ENCODE measurements at places on chromosomes 1 and 21.

DNA sequence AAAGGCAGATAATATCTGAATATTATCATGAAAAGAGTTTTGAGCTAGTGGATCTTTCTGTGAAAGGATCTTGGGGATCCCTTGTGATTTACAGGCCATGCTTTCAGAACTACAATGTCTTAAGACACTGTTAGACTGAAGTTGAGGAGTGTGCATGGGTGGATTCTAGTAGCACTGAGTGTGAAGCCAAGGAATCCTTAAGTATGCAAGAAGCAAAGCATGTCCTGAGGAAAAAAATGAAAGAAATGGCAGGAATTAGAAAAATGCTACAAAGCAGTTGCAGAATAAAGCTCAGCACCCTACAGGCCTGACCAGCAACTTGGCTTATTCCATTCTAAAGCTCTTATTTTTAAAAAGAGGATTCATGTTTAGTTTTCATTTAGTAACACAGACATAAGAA lies 11.9 kb downstream of the STX6 start:
- no peak for DNase-seq

DNA sequence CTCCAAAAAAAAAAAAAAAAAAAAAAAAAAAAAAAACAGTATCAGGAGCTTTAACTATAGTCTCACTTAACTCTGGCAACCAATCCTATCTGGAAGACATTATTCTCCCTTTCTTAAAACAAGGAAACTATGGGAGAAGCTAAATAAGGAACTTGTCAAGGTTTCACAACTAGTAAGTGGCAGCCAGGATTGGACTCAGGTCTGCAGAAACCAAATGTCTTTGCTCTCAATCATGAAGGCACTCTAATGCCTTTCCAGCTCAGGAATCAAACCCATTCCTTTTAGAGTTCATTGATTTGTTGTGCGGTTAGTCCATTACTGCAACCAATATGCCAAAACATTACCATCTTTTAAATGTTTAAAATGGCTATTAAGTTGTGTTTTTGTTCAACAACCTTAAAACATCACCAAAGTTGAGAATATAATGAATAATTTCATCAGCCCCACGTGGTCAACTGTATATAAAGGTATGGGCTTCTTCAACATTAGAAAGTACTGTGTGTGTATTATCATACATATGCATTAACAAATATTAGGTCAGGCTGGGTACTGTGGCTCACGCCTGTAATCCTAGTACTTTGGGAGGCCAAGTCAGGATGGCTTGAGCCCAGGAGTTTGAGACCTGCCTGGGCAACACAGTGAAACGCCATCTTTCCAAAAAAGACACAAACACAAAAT lies 1.5 kb downstream of the EPRS1 start:
- DNase-seq: peak; percentile 58

- no peak for DNase-seq
These were observed 8.6 kb upstream of the EDN2 start for GRCh38 chr1:41493117-41493536.

GRCh38 chr1:111904478-111905218 lies 84.8 kb downstream of the KCND3 start:
- DNase-seq: no peak

- no peak for DNase-seq
These were observed 43.6 kb downstream of the ARID1A start for GRCh38 chr1:26739329-26739914.

DNA sequence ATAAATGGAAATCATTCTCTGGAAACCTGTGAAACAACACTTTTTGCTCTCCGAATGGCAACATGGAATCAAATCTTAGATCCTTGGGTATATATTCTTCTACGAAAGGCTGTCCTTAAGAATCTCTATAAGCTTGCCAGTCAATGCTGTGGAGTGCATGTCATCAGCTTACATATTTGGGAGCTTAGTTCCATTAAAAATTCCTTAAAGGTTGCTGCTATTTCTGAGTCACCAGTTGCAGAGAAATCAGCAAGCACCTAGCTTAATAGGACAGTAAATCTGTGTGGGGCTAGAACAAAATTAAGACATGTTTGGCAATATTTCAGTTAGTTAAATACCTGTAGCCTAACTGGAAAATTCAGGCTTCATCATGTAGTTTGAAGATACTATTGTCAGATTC lies 45.7 kb downstream of the PTGFR start:
- DNase-seq: no peak

- no peak for DNase-seq
These were observed 86.4 kb upstream of the ARHGEF16 start for GRCh38 chr1:3368059-3368458.

DNA sequence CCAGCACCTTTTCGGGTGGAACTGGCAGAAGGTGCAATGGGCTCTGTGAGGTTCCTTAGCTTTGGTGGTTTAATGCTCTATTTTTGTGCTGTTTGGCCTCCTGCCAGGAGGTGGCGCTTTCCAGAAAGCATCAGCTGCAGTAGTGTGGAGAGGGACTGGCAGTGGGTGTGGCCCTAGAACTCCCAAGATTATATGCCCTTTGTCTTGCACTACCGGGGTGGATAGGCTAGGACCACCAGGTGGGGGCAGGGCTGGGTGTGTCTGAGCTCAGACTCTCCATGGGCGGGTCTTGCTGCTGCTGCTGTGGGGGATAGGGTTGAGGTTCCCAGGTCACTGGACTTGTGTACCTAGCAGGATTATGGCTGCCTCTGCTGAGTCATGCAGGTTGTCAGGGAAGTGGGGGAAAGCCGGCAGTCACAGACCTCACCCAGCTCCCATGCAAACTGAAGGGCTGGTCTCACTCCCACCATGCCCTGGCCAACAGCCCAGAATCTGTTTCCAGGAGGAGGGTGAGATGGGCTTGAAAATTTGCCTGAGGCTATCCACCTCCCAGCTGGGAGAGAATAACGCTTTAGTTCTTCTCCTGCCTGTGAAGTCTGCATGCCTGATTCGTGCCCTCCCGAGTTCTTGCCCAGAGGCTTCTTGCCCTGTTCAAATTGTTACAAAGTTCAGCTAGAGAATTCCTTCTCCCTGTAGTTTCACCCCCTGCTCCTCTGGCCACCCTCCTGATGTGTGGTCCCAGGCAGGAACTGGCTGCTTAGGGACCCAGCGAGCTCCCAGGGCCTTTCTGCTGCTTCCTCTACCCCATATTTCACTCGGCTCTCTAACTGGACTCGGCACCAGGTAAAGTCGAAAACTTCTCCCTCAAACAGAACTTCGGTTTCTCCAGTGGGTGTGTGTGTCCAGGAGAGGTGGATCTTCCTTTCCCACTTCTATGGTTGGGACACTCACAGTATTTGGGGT lies 76.5 kb upstream of the BTG3 start:
- no peak for DNase-seq
